ENCODE measurements at places on chromosomes 1 and 21. TPM values are rescaled to one million over a fixed set of nuclear protein-coding genes. Genes with fewer than 3 reads are reported as not detected.

Gene GJA8
- 0.80 TPM for polyA plus RNA-seq

Gene ASB17
- polyA plus RNA-seq, result not detected

Gene THEM5
- 0.52 TPM for polyA plus RNA-seq

- DNase-seq, result no peak
Measured at GRCh38 chr1:55321942-55322341, 106.8 kb upstream of the USP24 start.

GRCh38 chr1:48773133-48773532, 3.6 kb downstream of the BEND5 start:
- no peak for DNase-seq

DNA sequence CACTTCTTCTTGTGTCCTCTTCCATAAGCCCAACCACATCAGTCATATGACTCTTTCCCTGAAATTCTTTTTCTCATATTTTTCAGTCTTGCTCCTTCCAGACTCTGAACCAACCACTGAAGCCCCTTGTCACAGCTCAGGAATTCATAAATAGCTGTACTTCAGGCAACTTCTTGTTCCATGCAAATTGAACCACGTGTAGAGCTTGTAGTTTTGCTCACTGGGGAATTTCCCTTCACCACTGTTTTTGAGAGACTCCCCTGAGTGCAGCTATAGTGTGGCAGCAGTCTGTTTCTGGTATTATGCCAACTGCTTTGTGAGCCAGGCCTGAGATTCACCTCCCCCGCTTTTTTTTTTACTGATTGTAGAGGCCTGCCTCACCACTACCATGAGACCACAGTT, 150.3 kb upstream of the SPAG17 start:
- no peak for DNase-seq

DNA sequence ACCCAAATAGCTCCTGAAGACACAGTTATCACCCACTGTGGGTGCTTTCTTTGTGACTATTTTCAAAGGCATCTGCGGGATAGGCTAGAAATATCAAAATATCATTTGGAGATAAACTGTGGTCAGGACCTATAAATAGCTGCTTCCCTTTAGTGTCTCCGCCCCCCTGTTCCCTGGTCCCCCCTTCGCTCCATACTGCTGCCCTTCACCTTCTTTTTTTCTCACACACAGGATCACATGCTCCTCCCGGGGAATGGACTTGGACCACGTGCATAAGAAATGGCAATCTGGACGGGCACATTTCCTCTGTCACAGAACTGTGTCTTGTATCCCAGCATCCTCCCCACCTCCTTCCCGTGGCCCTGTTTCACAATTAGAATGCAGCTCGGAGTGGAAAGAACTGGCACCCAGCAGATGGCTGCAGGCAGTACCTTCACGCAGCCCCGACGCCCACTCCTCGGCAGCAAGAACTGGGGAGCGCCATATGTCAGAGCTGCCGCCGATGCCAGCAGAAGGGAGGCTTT, 68.8 kb upstream of the SSX2IP start:
- DNase-seq, result no peak

- DNase-seq, result no peak
Measured at GRCh38 chr1:64229307-64229706, 25.9 kb downstream of the UBE2U start.
